ENCODE measurements at places on chromosomes 7 and 10.

DNA sequence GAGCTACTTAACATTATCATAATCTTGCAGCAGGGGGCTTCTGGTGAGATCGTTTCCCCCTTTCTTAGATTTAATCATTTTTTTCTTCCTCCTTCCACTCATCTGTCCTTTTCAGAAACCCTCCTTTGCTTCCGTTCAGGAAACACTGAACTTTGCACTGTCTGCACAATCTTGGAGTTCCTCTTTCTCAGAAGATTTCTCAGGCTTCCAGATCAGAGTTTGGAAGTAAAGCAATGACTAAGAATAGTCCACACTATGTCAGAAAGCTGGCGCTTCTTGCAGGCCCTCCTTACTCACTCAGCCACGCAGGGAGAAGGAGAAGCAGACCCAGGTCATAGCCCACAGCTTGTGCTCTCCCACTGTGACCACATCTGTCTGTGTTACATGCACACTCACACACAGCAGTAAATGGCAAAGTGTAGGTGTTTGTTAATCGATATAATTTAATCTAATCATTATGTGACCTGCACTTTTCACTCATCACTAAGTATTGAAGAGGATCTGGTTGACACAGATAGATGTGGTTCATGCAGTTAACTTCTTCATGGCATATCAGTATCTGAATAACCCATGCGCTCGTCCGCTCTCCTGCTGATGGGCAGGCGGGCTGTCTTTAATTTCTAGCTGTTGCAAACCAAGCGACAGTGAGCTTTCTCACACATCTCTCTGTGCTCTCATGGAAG is 30.2 kb downstream of the ALOX5 start:
- DNase-seq = no peak

DNA sequence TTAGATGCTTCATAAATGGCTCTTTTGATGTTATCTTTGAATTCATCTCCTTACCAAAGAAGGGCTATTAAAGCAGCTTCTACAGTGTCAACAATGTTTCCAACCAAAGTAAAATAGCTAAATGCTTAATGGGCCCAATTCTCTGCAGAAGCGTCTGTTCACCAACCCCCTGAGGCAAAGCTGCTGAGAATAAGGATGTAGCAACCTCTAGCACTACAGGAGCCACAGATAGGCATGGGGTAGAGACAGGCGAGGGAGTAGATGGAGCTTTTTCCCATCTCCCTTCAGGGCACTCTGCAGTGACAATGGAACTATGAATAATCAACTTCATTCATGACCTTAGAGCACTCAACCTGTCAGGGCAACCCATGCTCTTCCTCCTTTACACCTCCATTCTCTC is 134.1 kb downstream of the FZD1 start:
- no peak for DNase-seq

GRCh38 chr7:35448486-35448885 is 194.6 kb upstream of the TBX20 start:
- no peak for DNase-seq

DNA sequence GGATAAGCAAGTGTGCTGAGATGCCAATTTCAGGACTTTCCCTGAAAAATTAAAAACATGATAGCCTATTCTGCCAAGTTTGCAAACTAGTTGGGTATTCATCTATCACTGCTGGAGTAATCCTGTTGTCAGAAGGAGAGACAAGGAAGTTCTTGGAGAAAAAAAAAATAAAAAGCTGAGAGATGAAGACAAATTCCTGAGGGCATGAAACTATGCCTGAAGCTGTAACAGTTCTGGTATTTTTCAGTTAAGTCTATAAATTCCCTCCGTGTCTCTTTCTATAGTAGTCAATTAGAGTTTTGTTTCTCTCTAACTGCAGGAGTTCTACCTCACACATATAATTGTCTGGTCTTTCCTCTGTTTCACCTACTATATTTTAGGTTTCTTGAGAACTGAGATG is 95.7 kb downstream of the DGKB start:
- DNase-seq = no peak

- no peak for DNase-seq
Measured at GRCh38 chr7:148156233-148156632, 434.3 kb upstream of the C7orf33 start.

DNA sequence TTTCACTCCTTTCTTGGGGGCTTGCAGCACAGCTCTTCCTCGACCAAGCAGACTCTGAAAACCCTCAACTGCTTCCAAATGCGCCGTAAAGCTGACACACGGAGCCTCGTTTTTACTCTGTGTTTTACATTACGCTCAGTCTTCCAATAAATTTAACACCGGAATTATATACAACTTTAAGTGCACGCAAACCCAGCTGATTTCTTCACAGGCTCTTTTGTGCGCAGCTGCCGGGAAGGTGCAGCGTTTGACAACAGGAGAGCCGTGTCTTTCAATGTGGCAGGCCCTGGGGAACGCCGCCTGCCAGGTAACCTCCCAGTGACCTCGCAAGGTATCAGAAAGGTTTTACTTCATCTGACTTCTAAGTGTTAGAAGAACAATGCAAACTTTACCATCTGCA is 35.0 kb downstream of the GFRA1 start:
- DNase-seq = no peak

- DNase-seq = no peak
Measured at GRCh38 chr10:124058346-124059003, 34.9 kb downstream of the CHST15 start.

DNA sequence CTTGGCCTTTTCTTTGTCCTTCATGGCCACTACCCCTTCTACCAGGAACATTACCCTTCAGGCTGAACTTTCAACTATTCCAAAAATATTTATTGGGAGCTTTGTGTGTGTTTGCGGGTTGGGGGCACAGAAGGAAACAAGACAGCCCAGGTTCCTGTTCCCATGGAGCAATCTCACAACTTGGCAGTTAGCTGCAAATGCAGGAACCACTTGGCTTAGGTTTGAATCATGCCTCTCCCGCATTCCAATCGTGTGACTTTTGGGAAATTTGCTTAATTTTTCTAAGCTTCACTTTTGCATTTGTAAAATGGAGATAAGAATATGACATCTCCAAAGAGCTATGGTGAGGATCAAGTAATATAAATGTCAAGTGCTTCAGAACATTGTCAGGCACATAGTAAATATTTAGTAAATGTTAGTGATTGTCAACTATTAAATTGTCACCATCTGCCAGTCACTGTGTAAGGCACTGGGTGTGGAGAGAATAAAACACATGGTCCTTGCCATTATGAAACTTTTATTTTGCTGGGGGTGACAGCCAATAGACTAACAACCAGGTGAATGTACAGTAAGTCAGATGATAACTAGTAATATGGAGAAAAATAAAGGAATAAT is 277.1 kb downstream of the SNX13 start:
- DNase-seq = no peak

- DNase-seq = no peak
Measured at GRCh38 chr7:124318721-124319450, 286.0 kb upstream of the TMEM229A start.

- DNase-seq = no peak
Measured at GRCh38 chr10:70333268-70333667, 49.2 kb downstream of the LRRC20 start.

- DNase-seq = no peak
Measured at GRCh38 chr7:37480041-37481031, 31.7 kb upstream of the ELMO1 start.

GRCh38 chr7:320297-320696 is 30.3 kb downstream of the FOXL3 start:
- no peak for DNase-seq

DNA sequence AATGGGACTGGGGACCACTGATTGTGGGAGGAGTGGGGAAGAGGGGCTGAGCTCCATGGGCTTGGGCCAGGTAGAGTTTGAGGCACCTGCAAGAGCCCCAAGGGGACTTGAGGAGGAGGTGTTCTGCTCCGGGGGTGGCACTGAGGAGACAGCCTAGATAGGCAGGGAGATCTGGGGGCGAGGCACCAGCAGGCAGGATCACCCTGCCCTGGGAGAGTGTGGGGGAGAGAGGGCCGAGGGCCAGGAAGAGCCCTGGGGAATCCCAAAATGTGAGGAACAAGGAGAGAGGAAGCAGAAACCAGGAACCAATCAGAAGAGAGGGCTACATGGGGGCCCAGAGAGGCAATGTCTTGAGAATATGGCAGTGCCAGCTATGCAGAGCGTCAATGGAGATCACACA is 34.6 kb downstream of the LEP start:
- DNase-seq = no peak

GRCh38 chr7:3806516-3806915 is 505.5 kb downstream of the SDK1 start:
- DNase-seq = no peak

DNA sequence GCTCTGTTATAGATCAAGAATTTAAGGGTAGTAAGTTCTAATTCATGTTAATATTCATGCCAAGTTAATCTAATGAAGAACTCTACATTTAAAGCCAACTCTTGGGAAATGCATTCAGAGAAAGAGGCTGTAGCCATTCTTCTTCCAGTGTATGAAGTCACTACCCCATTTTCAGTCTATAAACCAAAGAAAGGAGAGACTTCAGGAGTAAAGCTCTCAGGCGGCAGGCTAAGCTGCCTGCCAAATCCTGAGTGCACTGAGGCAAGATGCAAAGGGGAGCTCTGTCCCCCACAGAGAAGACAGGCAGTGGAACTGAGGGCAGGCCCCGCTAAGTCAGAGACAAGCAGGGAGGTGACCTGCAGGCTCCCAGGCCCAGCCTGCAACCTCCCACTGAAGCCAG is 41.5 kb downstream of the SLIT1 start:
- no peak for DNase-seq
